ENCODE measurements at places on chromosomes 1 and 21. TPM values are rescaled to one million over a fixed set of nuclear protein-coding genes. Genes with fewer than 3 reads are reported as not detected.

The FAM163A gene
- total RNA-seq = not detected

The KLHL17 gene
- total RNA-seq = 35.3 TPM

The LACTBL1 gene
- total RNA-seq = not detected

The MTOR gene
- 45.4 TPM for total RNA-seq

The GUCA2A gene
- not detected for total RNA-seq

The OLFM3 gene
- total RNA-seq = not detected

Data from activated naive CD8-positive, alpha-beta T cell treated with anti-CD3 and anti-CD28 coated beads, Interleukin-2, amount 10 ng/mL, durations not matched to agents 7 days and 5 days (primary cell).